HS-5 (cell line): ENCODE measurements at places on chromosomes 11 and 22.

- DNase-seq = no peak
Measured at GRCh38 chr11:11867720-11868119, 25.9 kb downstream of the USP47 start.

GRCh38 chr11:43694477-43694876 is 13.9 kb downstream of the HSD17B12 start:
- no peak for DNase-seq

GRCh38 chr22:36887162-36887561 is 26.3 kb upstream of the CSF2RB start:
- no peak for DNase-seq

- no peak for DNase-seq
Measured at GRCh38 chr11:8584082-8584481, 9.9 kb downstream of the STK33 start.

DNA sequence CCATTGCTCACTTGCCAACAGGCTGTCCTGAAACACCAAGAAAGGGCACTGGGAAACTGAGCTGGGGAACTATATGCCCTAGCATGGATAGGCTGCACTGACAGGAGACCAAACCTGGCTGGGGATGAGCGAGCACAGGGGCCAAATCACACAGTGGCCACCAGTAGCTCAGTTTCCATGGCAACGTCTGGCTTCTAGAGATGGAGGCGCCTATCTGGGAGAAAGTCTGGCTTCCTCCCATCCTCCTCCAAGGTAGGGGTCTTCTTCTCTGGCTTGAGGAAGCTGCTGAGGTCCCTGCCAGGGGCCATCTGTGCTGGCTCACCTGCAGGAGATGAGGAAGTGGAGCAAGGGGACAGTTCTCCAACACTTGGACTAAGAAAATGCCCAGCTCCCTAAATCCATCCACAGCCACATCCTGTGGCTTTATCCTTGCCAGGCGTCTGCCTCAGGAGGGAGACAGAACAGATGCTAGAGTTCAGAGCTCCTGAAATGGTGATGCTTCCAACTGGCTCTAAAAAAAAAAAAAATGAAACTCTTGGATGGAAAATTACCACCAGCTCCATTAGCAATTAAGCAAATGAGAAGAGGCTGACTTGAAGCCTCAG is 48.3 kb downstream of the SYT13 start:
- DNase-seq = no peak
